ENCODE measurements at places on chromosomes 2 and 18.

DNA sequence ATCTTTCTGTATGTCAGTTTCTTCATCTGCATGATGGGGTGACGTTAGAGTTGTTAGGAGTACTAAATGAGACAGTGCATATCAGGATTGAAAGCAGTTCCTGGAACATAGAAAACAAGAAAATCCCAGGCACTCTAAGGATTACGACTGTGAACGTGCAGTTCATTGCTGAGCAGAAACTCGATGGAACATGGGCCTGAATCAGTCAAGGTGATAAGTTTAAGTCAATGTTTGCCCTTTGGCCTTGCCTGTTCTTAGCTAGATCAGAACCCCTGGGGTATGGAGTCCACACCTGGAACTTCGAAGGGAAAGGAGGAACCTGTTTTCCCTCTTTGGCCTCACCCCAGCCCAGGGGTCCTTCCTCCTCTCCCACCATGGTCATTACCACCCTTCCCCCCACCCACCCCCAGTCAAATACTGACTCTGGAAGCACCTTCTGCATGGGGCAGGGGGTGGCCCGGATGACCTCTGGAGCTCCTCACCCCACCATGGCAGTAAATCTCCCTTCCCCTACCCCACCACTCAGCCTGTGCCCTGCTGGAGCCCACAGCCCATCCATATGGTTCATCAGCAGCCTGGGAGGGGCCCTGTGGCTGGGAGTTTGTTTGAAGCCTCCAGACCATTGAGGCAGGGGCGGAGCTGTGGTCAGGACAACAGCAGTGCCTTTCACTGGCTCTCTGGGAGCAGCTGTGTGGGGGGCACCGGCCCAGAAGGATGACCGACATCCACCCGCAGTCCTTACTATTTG, 164.1 kb downstream of the SMAD7 start:
- no peak for DNase-seq

DNA sequence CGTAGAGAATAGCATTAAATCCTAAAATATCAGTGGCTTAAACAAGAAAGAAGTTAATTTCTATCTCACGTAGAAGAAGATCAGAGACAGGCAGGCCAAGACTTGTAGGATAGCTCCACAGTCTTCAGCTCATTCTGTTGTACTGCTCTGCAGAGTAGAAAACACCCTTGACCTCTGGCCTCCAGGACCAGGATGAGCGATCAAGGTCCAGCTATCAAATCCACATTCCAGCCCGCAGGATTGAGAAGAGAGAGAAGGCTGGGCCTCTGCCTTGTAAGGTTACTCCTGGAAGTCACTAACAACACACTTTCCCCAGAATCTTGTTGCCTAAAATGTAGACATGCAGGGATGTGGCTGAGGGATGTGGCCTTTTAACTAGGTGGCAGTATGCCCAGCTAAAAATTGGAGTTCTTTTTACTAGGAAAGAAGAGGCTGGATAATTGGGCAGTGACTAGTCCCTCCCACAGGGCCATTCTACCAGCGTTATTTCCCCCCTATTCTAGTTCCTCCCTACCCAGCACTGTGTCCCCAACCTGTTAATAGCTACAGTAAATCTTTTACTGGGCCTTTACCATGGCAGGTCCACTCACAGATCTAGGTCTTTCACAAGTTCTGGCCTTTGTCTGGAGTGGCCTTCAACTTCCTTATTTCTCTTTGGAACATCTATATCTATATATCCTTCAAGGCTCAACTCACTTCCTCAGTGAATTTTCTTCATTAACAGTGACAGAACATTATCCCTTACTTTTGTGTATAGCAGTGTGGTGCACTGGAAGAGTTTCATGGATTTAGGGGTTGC, 165.0 kb downstream of the DIS3L2 start:
- no peak for DNase-seq

- no peak for DNase-seq
Observed at GRCh38 chr18:71831039-71831438, 713.1 kb downstream of the CBLN2 start.

DNA sequence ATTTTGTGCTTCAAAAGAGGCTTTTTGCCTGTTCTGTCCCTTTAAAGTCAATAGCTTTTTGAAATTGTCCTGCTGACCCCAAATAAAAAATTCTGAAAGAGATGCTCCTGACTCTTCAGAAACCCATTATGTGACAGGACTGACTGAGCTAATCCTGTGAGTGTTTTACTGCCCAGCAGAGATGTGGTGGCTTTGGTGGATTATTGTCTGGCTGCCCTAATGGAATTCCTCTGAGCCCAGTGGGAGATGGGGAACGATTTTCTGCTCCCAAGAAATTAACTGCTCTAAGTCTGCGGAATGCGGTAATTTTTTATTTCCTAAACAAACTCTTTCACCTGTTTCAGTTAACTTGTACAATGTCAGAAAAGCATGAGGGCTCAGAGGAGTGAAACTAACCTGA, 258.2 kb downstream of the IKZF2 start:
- no peak for DNase-seq

- DNase-seq: no peak
Observed at GRCh38 chr2:75705921-75706320, 4.8 kb downstream of the GCFC2 start.

- no peak for DNase-seq
Observed at GRCh38 chr18:9404565-9405060, 70.0 kb downstream of the TWSG1 start.

DNA sequence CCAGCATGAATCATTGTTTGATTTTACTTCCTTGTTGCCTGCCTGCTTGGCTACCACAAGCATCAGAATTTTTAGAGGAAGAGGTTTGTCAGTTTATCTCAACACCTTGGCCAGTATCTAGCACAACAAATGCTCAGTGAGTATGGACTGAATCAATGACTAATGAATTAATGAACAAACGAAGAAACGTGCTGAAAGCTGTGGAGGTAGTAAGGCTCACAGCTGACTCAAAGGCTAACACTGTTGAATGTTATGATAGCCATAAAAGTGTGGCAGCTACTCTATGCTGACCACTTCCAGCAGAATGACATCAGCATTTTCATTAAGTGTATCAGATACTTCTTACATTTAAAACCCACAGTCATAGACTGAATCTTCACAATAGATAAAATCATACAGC, 543.4 kb downstream of the IRS1 start:
- DNase-seq: peak; percentile 64

DNA sequence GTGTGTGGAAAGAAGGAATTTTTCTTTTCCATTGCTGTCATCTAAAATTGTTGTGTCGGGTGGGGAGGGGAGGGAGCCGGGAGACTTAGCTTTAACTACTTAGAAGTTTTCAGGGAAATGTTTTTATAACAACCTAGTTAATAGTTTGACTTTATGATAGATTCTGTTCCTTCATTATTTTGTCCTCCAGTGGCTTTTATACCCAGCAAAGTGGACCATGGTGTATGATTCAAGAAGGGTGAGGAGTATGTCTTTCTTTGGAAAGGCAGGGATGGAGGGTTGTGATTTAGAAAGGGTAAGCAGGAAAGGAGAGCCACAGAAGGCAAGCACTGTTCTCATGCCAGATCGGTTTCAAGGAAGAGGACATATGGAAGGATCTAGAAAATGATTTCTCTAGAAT, 261.8 kb downstream of the NEDD4L start:
- DNase-seq: no peak

DNA sequence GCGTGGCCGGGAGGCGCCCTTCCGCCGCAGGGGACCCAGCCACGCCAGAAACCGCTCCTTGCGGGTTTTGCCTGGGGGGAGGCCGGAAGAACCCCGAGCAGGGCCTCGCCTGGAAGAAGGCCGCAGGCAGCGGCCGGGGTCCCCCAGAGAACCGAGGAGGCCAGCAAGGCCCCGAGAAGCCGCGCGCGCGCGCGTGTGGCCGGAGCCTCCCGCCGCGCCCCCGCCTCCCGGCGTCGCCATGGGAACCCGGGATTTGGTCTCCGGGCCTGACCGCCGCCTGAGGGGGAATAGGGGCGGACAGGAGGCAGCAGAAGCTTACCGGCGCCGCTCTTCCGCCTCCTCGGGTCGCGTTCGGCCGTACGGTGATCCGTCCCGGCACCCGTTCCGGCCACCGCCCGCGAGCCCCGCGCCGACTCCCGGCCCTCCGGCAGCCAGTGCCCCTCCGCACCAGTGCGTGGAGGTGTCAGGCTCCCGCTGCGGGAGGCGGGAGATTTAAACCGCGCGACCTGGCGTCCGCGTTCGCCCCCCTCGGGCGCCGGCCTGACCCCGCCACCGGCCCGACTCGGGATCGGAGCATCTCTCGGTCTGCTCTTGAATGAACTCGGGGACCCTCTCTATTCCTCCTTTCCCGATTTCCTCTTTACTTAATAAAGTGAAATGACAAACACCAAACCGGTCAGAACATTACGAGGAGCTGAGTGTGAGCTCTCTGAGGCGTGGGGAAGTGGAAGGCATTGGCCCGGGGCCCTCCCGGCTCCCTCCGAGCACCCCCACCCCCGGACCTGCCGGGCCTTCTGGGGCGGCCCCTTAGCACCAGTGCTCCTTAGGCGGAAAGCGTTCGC, at the start of gene ICA1L:
TSS of gene ICA1L (minus strand) at position 467 of the 842 bp plus-strand sequence. CDS start 42,757 bp downstream, outside the sequence.
- DNase-seq: peak; percentile 23

DNA sequence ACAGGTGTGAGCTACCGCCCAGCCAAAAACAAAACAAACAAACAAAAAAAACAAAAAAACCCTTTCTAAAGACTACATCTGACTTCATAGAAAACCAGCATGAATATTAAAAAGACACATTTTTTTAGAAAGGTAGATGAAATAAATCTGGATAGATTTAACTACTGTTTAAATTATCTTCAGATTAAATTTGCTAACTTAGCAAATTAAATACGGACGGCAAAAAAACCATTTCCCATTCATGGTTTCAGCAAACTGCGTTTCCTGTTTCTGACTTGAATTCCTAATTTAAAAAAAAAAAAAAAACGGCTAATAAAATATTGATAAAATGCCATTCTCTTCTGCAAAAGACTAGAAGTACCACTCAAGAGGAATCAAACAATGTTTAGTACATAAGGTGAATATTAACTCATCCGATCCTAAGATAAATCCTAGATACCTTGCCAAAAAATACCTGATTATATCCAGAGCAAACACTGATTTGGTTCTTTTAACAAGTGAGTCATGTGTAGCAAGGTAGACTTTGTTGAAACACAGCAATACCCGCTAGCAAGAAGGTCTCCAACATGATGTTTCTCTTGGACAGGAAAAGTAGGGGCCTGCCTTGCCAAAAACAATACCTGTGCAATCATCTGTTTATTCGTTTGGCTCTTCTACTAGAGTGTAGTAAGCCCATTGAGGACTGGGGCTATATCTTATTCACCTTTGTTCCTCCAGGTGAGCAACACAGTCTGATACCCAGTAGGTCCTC, 96.2 kb downstream of the BARD1 start:
- DNase-seq: no peak

GRCh38 chr2:197170208-197170607, 140.4 kb downstream of the ANKRD44 start:
- DNase-seq: no peak

DNA sequence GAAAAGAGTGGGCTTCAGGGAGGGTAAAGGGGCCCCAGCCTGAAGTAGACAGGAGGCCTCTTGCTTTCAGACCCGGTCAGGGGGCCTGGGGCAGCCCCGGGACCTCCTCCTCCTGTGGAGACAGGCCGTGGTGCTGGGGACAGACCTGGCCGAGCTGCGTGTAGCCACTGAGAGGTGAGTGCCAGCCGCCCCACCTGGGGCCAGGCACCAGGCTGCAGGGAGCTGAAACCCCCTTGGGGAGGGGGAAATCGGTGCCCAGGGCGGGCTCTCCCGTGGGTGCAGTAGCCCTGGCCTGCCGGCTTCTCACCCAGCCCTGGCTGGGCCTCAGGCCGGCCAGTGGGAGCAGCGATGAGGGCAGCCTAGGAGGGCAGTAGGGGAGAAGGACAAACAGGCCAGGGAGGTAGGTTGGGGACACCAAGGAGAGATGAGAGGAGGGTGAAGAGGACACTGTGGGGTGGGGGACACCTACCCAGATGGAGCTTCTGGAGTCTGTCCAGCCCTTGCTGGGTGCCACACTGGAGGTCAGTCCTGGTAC, 24.0 kb downstream of the CROCC2 start:
- no peak for DNase-seq

DNA sequence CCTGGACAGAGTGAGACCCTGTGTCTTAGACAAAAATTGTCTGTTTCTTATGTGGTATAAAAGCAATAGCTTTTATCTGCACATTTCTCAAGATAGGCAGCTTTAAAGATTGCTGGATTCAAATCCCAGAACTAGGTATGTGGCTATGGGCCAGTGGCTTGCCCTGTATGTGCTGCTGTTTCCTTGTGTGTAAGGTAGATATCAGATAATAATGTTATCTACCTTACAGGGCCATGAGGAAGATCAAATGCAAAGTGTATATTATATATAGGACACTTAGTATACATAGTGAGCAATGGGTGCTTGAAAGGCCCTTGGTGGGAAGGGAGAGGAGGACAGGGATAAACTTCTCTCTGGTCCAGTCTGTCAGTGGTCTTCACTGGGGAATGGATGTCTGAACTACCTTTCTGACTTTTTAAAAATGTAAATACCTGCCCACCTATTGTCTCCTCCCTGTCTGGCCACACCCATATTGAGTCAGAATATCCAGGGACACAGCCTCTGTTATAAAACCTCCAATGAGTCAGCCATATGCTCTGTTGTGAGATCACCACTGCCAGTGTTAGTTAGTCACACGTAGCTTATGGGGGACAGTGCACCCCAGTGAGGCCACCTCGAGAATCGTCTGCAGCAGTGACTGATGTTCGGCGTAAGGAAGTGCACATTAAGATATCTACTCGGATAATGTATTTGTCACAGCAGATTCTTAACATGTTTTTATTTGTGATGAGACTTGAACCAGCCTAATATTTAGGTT, 383.4 kb downstream of the PTPRM start:
- no peak for DNase-seq

GRCh38 chr2:59233920-59234319, 992.8 kb upstream of the FANCL start:
- no peak for DNase-seq

DNA sequence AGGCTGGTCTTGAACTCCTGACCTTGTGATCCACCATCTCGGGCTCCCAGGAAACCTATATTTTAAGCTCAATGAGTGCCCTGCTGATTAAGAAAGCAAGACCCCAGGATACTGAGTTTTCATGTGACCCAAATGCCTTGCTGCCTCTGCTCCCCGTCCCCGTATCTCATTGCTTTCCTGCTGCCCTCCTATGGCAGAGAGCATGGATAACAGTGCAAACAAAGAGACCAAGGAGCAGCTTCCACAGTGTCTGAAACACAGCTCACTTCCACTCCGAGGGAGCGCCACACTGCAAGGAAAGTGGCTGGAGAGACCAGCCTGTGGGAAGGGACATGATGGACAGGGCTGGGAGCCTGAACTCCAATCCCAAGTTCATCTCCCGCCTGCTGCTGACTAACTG, 246.8 kb downstream of the TMEM182 start:
- no peak for DNase-seq

DNA sequence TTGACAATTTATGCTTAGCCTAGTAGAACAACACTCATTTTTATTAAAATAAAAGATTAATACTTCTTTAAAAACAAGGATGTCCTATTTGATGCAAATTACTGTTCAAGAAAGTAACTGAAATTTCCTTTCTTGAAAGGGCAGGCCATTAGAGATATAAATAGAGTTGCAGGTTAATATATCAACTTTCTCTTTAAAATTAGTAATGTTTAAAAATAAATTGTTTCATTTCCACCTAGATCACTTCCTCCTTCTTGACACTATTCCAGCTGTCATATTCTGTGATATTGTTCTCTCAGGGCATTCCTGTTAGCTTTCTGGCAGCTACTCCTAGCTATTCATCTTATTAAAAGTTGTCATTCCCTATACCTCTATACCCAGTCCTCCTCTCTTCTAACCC, 357.9 kb upstream of the NRP2 start:
- DNase-seq: no peak

GRCh38 chr18:77015169-77015568, 117.4 kb downstream of the MBP start:
- no peak for DNase-seq

GRCh38 chr2:118387509-118387908, 299.2 kb downstream of the INSIG2 start:
- peak; percentile 76 for DNase-seq

GRCh38 chr2:119929537-119929936, 83.3 kb upstream of the EPB41L5 start:
- DNase-seq: no peak

All from GM04503 (cell line).